ENCODE measurements at places on chromosomes 3 and 15.
A peak's percentile ranks its signal among the peaks of the same experiment; 100 is the strongest.

DNA sequence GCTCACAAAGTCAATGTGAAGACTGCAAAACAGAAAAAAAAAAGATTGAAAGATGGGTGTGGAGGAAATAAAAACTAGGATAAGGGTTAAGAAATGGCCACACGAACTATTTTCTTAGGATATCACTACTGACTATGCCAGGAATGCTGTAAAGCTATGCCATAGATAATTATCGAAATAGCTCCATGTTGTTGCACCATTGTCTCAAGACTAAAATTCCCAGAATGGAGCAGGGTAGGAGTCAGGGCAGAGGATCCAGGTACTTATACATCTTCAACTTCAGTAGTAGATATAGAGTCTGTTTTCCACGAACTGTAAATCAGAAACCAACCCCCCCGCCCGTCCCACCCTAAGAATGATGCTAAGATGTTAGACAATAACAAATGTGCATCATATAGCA is 302.2 kb downstream of the NAALADL2 start:
- no peak for DNase-seq

- DNase-seq: no peak
Measured at GRCh38 chr3:139318431-139318816, 25.4 kb upstream of the MRPS22 start.

DNA sequence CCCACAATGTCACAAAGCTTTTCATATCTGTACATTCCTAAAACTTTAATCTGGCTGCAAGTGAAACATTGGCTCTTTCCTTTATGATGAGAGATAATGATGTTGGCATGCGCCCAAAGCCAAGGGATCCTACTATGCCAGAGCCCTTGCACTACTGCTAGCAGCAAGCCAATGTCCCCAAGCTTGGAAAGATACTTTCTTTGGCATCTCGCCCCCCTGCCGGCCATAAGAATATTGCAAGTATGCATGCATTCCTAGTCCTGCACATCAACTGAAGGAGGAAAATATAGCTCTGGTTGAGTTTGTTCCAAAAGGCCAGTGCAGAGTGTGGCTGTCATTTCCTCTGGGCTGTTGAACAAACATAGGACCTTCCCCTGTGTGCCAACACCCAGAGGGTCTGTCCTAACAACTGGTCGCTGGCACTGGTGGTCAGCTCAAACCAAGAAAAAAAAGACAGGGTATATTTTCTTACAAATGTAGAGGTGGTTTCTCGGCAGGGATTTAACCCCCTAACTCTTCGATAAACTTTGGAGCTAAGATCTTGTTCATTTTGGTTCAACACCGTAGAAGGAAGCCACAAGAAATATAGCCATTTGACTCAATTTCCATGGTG is 120.9 kb upstream of the ZBED2 start:
- DNase-seq: peak; percentile 84

GRCh38 chr3:111681661-111682426 is 86.7 kb upstream of the ZBED2 start:
- DNase-seq: no peak

GRCh38 chr3:156803952-156804741 is 22.0 kb upstream of the LEKR1 start:
- no peak for DNase-seq

DNA sequence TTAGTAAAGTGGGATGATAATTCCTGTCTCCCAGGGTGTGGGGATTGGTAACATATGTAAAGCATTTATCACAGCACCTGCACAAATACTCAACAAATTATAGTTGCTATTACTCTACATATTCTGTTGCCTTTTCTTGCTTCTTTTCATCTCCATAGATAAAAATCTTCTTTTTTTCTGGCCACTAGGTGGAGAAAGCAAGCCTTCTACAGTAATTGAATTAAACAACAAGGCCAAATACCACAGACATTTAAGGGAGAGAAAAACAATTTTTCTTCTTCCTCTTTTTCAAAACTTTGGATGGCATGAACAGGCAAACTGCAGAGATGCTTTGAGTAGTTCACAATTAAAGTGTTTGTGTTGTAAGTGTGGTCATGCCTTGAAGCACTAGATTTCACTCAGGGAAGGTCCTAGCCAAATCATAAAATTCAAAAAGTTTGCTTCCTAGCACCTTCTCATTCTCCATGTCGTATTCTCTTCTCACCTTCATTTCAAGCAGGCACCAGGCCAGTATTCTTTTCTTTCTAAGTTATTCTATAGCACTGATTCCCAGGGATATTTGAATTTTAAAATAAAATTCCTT is 493.4 kb upstream of the TGFBR2 start:
- DNase-seq: no peak

DNA sequence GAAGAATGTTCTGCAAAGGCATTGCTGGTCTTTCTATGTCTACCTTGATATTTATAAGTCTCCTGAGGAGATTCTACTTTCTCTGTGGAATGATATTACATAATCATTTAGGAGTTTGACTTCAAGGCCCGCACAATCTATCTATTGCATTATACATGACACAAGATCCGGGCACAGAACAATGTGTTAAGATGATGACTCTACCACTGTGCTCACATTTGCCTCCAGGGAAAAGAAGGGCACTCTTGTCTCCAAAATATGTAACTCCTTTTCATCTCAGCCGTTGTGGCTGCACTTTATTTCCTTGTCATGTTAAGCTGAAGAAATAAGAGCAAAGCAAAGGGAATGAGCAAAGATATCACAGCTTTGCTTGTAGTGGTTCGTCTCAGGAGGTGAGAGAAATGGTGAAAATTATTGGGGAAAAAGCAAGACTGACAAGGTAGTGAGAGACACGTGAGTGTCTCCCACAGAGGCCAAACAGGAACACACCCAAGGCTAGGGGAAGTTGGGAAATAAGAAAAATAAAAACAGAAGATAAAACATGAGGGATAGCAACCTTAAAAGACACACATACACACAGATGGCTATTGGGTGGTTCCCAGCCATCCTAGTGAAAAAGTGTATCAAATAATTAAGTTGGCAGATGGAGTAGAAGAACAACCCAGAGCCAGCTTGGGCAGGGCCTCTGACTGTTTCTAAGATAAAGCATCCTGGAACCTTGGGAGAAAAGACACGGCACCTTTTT is 184.3 kb downstream of the P3H2 start:
- no peak for DNase-seq

DNA sequence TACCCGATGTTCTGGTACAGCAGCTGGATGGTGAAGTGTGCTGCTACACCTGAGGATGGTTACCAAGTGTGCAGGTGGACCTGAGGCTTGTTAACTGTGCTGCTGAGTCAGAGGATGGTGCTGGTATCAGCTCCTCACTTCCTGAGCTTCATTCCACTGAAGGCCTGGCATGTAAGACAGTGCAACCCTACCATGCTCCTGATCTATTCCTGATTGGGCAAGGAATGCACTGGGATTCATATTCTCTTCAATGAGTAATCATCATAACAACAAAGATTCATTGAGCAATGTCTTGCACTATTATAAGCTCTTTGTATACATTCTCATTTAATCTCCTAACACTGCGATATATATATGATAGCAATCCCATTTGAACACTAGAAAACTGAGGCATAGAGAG is 62.9 kb upstream of the THSD4 start:
- no peak for DNase-seq

DNA sequence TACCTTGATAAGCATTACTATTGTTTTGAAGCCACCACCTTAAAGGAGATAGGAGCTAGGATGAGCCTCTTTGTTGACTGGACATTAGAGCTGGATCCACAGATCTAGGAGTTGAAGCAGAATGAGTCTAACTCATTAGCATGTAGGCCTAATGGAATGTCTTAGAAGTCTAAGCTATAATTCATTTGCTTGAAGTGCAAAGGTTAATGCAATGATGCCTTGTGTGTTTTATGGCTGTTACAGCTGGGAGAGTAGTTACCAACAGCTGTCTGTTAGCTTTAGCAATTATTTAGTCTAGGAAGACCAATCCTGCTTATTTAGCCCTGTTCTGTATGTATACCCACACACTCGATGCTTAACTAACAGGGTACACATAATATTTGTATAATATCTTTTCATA is 419.3 kb downstream of the TUSC7 start:
- no peak for DNase-seq

DNA sequence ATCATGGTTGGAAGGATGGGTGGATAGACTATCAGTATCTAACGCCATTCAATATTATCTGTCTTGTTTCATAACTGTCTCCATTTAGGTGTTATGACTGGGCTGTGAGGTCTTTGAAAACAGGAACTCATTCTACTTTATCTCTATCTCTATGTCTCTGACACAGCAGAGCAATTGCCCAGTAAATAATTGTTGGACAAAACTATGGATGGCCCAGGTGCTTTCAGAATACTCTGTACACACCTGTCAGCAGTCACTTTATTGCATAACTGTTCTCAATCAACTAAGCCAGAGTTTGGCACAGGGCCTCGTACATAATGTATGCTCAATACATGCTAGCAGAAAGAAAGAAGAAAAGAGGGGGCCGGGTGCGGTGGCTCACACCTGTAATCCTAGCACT is 210.3 kb downstream of the OPA1 start:
- no peak for DNase-seq

Data from mucosa of descending colon (tissue), 3 donors.